ENCODE measurements at places on chromosomes 5 and 9.

- DNase-seq: peak; percentile 33
These were observed 4.3 kb upstream of the AHRR start for GRCh38 chr5:317086-317811.

- DNase-seq: no peak
These were observed 99.7 kb upstream of the MAN2A1 start for GRCh38 chr5:109589986-109590385.

DNA sequence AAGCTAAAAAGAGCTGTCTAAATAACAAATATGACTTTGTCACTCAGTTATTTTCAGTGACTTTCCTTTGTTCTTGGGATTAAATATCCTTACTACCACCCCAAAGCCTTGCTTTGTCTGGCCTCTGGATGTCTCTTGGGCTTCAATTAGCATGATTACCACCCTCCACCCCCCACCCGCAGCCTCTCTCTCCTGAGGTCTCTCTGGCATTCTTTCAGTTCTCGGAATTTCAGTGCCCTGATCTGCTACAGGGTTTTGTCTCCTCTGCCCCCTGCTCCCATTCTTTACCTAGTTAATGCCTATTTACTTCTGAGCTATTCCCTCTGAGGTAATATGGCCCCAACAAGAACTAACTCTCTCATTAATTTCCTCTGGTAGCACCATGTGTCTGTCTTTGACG, 376.4 kb downstream of the DEPDC1B start:
- DNase-seq: no peak

DNA sequence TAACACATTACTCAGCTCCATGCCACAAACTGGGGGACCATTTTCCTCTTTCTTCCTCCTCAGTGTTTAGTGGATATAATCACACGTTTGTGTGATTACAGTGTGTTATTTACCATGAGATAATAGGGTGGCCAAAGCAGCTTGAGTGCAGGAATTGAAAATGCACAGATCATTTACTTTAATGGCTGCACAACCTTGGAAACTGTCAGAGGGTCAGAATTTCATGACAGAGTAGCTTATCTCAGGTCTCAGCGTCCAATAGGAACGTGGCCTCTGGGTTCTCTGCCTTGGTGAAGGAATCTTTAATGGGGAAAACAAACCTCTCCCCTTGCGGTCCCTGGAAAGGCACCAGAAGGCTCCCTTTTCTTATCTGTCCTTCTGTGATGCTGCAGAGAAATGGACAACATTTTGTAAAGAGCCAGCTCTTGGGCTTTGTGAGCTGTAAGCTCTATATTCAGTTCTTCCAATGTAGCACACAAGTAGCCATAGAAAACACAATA, 87.4 kb upstream of the CD180 start:
- DNase-seq: no peak

- DNase-seq: no peak
These were observed 97.6 kb downstream of the MED27 start for GRCh38 chr9:131982102-131982501.

DNA sequence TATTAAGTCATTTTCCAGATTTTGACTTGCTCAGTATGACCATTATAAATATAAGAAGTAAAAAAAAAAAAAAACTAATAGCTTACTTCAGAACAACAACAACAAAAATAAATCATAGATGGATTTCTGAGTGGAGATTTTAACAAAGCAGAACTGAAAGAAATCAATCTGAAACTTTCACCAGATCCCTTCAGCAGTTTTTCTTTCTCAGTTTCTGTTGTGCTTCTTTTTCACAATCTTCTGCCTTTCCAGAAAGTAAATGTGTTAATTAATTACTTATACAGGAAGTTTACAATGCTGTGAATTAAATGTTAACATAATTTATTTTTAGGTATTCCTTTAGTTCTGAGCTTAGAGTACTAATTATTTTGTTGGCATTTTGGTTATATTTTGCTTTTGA, 73.5 kb downstream of the CHSY3 start:
- no peak for DNase-seq

GRCh38 chr5:138805096-138805495, 51.9 kb downstream of the CTNNA1 start:
- DNase-seq: no peak

GRCh38 chr5:9094582-9094981, 451.3 kb downstream of the SEMA5A start:
- peak; percentile 61 for DNase-seq

DNA sequence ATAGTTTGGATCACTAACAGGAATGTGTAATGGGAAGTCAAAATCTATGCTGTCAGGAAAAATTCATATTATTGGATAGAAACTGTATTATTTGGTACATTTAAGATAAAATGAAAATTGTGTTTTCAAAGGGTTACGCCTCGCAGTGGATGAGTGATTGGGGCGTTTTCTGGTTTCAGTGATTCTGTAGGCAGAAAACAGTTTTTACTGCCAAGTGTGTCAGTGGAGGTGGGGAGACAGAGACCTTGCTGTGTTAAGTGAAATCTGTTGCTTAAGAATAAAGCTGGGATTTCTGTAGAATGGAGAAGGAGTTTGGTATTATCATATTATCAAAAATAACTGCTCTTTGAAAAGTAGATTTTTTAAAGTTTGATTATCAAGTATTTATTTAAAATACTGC, 69.7 kb downstream of the GHR start:
- no peak for DNase-seq

DNA sequence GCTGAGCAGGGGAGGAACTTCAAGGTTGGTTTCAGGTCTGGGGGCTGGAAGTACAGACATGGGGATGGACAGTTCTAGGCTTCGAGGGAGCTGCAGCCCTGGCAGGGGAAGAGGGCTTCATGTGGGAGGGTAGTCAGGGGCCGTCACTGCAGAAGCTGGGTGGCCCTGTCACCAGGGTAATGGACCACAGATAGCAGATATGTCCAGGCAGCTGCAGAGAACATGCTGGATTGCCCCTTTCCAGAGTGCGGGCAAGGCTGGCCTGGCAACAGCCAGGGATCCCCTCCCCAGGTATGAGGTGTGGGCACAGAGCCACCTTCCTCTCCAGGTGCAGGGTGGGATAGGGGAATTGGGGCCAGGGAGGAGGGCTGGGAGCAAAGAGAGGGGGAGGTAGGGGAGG, 206.5 kb downstream of the GADD45G start:
- DNase-seq: no peak

DNA sequence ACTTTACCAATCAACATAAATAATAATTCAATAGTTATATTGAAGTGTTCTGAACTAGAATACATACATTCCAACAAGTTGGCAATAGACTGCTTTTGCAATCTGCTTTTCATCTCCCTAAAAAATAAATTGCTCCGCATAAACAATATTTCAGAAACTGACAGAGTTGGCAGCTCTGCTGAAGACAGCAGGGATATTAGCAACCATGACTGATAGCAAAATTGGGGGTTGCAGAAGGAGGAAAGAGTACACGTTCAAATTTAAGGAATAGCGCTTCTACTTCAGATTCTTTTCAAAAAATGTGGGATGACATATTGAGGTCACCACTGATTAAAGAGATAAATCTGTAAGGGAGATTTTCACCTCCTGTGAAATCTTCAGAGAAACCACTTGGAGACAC, 521.2 kb downstream of the DTWD2 start:
- no peak for DNase-seq

DNA sequence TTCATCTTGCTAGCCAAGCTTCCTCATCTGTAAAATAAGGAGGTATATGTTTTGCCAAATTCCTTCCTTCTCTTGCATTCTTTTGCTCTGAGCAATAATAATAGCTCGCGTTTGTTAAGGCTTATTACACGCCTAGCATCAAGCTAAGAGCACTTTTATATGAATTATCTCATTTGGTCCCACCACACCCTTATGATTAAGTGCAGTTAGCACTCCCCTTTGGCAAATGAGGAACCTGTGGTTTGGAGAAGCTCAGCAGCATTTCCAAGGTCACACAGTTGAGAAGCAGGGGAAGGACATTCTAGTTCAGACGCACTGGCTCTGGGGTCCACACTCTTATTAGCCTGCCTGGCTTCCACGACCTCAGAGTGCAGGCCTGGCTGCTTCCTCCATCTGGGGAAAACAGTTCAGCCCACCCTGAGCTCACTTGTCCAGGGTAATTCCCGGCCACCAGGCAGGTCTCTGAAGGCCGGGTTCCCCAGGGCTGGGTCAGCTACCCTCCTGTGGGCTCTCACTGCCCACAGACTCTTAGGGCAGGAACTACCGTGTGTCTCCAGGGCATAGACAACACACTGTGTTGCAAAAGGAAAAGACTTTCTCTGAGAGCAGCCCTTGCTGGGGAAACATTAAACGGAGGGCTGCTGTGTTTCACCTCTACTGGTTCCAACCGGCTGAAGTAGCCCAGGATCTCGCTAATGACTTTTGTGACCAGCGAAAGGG, 9.9 kb upstream of the FBP1 start:
- peak; percentile 70 for DNase-seq

GRCh38 chr5:131622633-131623032, 12.4 kb downstream of the RAPGEF6 start:
- DNase-seq: no peak

GRCh38 chr5:80516826-80517225, 28.9 kb downstream of the FAM151B start:
- DNase-seq: peak; percentile 59

DNA sequence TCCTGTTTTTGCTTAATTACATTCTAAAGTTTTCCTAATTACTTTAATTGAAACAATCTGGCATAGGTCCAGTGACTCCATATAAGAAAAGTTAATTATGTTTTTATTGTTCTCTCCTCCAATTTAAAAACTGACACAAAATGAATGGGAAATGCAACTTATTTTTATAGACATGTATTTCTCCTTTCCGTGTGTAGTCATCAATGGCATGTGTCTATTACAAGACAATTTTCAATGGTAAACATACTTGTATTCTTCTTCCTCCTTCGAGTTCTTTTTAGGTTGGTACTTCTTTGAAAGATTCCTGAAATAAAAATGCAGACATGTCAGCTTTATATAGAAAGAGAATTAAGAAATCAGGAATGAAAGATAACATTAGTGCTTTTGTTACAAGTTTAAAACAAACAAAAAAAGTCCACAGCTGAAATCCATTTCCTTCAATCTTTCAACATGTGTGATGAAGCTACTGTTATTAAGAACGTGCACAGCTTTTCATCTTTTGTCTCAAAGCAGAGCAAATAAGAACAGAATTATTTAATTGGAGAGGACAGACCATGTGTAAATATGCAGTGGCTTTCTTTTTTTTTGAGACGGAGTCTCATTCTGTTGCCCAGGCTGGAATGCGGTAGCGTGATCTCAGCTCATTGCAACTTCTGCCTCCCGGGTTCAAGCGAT, 63.8 kb downstream of the FNBP1 start:
- DNase-seq: no peak

DNA sequence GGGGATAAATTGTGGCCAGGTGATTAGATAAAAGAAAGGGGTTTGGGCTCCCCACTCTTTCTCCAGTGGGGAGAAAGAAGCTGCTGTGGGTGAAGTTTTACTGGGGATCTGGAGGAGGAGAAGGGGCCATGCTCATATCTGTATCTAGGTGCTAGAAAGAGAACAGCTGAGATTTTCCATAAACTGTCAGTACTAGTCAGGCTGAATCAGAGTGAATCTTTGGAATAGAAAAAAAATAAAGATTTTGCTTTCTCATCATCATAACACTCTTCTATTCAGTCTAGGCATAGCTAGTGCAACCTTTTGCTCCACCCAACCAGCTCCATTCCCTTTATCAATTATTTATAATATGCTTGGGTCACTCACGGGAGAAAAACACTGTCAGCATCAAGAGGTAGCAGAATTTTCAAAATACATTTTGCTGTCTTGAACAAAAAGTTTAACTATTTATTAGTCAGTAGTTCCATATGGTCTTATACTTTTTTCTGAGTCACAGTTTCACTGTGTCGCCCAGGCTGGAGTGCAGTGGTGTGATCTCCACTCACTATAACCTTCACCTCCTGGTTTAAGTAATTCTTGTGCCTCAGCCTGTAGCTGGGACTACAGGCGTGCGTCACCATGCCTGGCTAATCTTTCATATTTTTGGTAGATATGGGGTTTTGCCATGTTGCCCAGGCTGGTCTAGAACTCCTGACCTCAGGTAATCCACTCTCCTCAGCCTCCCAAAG, 21.3 kb upstream of the ERMP1 start:
- DNase-seq: no peak

DNA sequence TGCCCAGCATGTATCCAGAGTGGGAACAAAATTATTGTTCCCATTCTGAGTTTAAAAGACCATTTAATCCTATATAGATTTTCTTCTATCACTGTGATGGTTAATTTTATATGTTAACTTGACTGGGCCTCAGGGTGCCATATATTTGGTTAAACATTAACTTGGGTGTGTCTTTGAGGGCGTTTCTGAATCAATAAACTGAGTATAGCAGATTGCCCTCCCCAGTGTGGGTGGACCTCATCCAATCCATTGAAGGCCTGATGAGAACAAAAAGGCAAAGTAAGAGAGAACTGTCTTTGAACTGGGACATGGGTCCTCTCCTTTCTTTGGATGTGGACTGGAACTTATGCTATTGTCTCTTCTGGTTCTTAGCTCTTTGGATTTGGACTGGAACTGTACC, 17.3 kb downstream of the RIOK2 start:
- no peak for DNase-seq

- no peak for DNase-seq
These were observed 15.4 kb upstream of the ACOT12 start for GRCh38 chr5:81409361-81409760.

GRCh38 chr9:85168412-85168811, 498.9 kb downstream of the NTRK2 start:
- DNase-seq: no peak

GRCh38 chr5:157747766-157748700, 4.5 kb downstream of the LSM11 start:
- DNase-seq: no peak

DNA sequence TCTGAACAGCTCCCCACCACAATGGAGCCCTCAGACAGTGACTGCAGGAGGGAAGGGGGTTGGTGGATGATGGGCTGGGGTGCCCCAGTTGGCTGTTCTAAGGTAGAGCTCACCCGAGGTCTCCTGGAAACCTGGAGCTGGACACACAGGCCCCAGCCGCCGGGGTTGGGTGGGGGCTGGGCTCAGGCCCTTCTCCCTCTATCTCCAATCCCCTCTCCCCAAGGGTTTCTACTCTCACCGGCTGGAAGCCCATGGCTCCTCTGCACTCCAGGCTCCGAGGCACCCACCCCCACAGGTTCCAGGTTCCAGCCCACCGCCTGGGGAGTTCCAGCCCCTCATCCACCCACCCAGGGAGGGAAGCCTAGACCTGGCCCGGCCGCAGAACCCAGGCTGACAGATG, 766 bp downstream of the NR5A1 start:
- DNase-seq: no peak

DNA sequence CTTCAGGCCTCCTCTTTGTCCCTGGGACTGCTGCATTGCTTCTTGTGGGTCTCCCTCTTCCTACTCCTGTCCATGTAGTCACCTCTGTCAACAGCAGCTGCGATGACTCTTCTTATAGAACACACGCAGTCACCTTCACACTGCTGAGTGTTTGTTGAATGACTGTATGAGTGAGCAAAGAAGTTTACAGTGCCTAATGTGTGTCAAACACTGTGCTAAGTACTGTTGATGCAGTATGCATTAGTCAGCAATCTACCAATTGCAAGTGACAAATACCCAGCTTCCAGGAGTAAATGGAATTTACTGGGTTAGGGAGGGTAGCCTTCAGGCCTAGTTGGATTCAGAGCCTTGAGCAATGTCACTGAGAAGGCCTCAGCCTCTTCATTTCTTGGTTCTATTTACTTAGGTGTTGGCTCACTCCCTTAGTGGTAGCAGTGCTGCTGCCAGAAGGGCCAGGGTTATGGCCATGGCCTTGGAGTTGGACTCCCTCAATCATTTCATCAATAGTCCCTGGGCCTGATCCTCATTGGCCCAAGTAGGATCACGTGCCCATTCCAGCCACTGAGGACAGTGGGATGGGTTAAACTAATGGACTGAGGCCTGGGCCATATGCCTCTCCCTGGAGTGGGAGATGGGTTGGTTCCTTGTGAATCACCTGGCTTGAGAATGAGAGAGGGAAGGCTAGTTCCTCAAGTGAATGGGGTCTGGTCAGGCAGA, 93.5 kb downstream of the RGS3 start:
- no peak for DNase-seq

Measured in AG09309 (cell line).